ENCODE measurements at places on chromosomes 12 and 14.

DNA sequence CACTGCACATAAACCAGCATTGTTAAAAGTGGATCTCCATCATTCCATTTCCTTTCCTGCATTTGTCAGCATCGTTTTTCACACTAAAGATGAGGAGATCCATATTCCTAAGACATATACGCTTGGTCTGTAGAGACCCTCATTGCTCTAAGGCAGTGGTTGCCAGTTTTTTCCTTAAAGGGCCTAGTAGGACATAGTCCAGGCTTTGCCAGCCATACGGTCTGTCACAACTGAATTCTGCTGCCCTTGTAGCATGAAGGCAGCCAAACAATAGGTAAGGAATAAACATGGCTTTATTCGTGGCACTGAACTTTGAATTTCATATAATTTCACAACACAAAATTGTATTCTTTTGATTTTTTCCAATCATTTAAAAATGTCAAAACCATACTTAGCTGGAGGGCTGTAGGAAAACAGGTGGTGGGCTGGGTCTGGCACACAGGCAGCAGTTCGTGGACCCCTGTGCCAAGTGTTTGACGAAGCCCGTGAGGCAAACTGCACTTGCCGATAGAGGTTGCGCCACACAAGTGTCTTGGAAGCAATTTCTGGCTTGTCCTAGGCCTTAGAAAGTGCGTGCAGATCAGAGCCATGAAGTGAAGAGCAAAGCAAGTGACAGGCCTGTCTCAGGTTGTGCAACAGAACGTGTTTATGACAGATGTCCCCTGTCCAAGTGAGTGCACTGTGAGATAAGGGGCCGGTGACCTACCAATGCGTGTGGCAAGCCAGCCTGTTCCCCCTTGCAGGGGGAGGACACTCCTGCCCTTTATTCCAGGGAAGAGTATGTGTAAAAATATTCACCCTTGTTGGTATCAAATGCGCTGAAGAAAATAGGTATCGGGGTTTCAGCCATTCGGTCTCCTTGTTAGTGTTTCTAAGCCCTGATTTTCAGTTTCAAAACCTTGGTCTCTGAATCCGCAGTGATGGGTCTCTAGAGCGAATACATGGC, 916 bp upstream of the CHPT1 start:
- DNase-seq = no peak

- DNase-seq = no peak
Observed at GRCh38 chr12:3759878-3760277, 7.0 kb upstream of the CRACR2A start.

DNA sequence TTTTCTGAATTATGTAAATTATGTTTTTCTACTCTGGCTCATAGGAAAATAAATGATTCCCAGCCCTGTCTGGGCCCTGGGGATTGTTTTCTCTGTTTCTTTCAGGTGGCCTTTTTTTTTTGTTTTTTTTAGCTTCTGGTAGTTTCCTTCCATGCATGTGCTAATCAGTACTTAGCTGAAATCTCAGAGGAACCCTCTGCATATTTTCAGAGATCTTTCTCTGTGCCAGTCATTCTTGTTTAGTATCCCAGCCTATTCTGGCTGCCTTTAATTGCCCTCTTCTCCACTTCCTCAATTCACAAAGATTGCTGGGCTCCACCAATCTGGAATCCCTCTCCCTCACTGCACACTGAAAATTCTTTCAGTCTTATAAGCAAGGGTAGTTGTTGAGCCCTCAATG, 46.9 kb downstream of the CNOT2 start:
- DNase-seq = no peak

DNA sequence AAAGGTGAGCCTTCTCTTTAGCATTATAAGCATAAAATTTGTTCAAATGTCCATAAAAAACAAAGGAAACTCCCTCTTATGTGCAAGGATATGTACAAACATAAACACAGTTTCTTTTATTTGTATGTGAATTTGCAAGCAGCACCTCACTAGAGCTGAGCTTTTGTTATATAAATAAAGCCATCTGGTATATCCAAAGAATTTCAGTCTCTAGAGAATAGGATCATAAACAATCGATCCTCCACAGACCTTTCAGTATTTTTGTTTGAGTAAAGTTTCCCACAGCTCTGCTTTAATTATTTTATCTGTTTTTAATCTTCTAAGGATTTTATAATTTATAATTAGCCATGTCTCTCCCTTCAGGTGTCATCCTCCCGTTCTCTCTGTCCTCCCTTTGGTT, 89.2 kb downstream of the OTOGL start:
- no peak for DNase-seq

- DNase-seq = no peak
Observed at GRCh38 chr12:116303929-116304328, 26.4 kb upstream of the MED13L start.

Data from activated effector memory CD4-positive, alpha-beta T cell treated with anti-CD3 and anti-CD28 coated beads, Interleukin-2, amount 50 U/mL, for 16 hours (primary cell).